Naive B cell (primary cell): ENCODE measurements at places on chromosomes 12 and 14. TPM values are rescaled to one million over a fixed set of nuclear protein-coding genes. Genes with fewer than 3 reads are reported as not detected.

The NCOR2 gene
- 2.5 TPM for polyA plus RNA-seq

- DNase-seq, result peak; percentile 51
Measured at GRCh38 chr14:105363847-105364708, 34.3 kb upstream of the TEX22 start.

- no peak for DNase-seq
Measured at GRCh38 chr12:6928703-6929407, 1.1 kb downstream of the ATN1 start.

DNA sequence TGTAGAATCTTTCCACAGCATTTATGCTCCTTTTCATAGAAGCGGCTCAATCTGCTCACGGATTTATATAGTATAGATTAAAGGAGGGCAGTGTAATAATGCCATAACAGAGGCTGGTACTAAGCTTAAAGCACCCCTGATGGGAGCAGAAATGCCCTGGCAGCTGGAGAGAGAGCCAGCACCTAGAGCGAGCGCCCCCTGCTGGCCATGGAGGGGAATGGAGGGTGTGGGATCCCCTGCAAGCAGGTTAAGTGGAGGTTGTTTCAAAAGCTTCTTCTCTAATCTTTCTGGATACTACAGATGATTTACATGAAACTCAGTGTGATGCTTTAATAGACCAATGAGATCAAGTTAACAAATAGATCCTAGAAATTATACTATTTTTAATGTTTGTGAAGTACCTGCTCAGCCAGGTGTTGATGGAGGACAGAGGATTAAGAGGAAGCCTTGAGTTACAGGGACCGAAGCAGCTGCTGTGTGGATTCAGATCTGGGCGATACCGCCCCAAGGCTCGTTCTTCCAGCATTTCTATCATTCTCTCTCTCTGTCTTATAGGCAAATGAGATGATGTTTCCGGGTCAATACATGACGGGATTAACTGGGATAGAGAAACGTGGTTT is 1519.3 kb upstream of the TMEM132C start:
- DNase-seq, result peak; percentile 6

The BRI3BP gene
- 9.1 TPM for polyA plus RNA-seq

The BLTP3B gene
- 26.1 TPM for polyA plus RNA-seq

The ZNF641 gene
- 12.0 TPM for polyA plus RNA-seq

The ZNF385A gene
- 18.2 TPM for polyA plus RNA-seq
